ENCODE measurements at places on chromosomes 12 and 14.

- no peak for DNase-seq
Observed at GRCh38 chr14:20555845-20556244, 5.0 kb downstream of the RNASE9 start.

DNA sequence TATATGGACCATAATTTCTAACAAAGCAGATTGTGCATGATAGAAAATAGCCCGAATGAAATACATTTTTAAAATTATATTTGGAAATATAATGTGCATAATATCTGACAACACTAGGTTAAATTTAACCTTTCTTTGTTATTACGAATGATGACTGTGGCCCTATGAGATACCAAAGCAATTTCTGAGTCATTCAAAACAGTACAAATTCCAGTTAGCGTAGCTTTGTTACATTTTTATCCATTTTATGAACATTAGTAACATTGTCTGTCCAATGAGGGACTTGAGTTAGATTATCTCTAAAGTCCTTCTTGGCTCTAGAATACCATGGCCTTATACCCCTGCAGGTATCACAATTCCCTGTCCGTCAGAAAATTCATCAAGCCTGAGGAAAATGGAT is 39.0 kb upstream of the REP15 start:
- DNase-seq, result no peak

DNA sequence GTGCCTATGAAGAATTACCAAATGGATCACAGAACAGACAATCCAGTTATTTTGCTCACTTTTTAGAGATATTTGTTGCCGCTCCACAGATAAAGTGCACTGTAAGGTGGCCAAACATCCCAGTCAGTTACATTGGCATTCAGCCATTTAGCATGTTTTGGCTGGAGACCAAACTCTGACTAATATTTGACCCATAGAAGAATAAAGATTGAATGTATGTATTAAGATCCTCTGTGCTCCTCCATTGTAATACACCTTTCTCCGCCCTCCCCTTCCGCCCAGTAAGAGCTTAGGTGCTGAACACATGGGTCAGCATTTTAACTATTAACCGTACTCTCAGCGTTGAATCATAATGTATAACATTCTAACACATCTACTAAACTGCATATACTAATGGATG is 163.4 kb downstream of the ANO6 start:
- DNase-seq, result no peak

GRCh38 chr12:121238604-121239350 is 28.8 kb downstream of the P2RX4 start:
- no peak for DNase-seq

DNA sequence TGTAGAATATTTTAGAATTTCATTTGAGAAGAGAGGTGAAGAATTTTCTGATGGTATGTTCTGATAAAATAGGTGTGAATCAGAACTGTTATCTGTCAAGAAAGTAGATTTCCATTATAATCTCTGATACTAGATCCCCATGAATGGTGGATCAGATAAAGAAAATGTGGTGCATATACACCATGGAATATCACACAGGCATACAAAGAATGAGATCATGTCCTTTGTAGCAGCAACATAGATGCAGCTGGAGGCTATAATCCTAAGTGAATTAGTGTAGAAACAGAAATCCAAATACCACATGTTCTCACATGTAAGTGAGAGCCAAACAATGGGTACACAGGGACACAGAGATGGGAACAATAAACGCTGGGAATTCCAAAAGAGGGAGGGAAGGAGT is 372.0 kb upstream of the ATP2B1 start:
- DNase-seq, result no peak

DNA sequence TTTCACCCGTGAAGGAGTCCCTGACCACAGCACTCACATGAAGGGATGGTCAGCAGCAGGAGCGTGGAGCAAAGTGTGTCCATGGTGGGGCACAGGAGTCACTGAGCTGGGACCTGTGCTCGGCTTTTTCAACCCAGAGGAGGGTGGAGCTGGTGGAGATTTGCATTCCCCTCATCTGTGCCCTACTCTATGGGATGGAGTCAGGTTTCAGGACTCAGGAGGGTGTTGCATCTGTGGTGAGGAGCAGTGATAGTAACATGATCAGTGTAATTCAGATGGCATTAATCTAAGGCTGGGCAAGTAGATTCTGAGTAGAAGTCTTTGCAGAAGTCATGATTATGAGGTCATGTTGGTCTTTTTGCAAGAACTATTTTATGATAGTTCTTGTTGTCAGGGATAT is 511.9 kb downstream of the TMEM121 start:
- no peak for DNase-seq

DNA sequence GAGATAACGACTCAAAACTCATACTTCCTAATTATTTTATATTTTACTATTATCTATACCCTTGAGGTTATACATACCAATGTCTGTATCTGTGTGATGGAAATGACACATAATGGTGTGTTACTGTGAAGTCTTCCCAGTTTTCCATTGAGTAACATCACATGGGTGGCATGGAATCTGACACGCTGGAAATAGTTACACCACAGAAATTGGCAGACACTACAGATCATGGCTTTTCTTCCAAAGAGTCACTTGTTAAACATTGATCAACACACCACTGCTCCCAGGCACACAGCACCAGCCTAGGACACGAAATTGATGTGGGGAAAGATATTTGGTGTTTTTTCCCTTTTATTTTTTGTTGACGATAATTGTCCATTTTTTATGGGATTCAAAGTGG is 33.0 kb upstream of the VWF start:
- no peak for DNase-seq

GRCh38 chr14:23097786-23098185 is 2.5 kb downstream of the C14orf119 start:
- no peak for DNase-seq

- no peak for DNase-seq
Observed at GRCh38 chr14:94903883-94904282, 134.0 kb upstream of the GSC start.

DNA sequence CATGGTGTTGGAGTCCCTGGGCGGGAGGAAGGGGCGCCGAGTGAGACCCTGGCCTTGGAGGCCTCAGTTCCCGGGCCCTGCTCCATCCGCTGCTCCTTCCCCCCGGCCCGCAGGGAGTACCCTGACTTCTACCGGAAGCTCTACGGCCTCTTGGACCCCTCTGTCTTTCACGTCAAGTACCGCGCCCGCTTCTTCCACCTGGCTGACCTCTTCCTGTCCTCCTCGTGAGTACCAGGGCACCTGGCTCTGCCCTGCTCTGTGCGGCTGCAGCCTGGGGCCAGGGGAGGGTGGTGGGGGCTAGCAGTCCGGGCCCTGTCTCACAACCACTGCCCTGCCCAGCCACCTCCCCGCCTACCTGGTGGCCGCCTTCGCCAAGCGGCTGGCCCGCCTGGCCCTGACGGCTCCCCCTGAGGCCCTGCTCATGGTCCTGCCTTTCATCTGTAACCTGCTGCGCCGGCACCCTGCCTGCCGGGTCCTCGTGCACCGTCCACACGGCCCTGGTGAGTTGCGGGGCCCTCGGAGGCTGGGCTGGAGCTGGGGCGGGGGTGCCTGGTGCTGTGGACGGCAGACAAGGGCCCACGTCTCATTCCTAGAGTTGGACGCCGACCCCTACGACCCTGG is 7.0 kb downstream of the NOC4L start:
- no peak for DNase-seq

- no peak for DNase-seq
Observed at GRCh38 chr14:20409226-20409625, 4.1 kb downstream of the TEP1 start.

- no peak for DNase-seq
Observed at GRCh38 chr14:58617619-58618018, 20.1 kb upstream of the DACT1 start.

Data from stimulated activated CD8-positive, alpha-beta memory T cell treated with anti-CD3 and anti-CD28 coated beads, Interleukin-4, amount 100 ng/mL, for 24 hours (primary cell).